ENCODE measurements at places on chromosomes 13 and 19. TPM values are rescaled to one million over a fixed set of nuclear protein-coding genes. Genes with fewer than 3 reads are reported as not detected.

- no peak for DNase-seq
- H3K27ac ChIP-seq, result peak overlapping the region; percentile 2
- H3K27me3 ChIP-seq, result no peaks in the 10 kb centered on the region
- H3K36me3 ChIP-seq, result peaks cover 18% of the 10 kb centered on the region
Observed at GRCh38 chr19:51342631-51343569, 961 bp upstream of the VSIG10L start.

The C19orf18 gene
- 0.58 TPM for polyA plus RNA-seq

DNA sequence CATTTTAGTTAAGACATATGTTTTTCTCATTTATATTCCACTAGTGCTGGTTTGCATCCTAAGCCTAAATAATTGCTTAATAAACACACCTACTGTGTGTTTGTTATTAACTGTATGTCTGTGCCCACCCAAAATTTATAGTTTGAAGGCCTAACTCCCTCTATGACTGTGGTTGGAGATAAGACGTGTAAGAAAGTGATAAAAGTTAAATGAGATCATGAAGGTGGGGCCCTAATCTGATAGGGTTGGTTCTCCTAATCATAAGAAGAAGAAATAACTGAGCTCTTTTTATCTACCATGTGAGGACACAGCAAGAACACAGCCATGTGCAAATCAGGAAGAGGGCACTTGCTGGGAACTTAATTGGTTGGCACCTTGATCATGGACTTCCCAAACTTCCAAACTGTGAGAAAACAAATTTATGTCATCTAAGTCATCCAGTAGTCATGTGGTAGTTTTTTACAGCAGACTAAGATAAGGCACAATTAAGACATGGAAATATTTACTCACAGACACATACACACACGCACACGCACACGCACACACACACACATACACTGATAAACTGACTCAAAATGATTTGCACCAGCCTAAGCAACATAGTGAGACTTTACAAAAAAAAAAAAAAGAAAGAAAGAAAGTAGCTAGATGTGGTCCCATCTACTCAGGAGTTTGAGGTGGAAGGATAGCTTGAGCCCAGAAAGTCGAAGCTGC is 662.1 kb downstream of the PCDH9 start:
- H3K27me3 ChIP-seq, result no peaks in the 10 kb centered on the region
- DNase-seq, result no peak
- H3K4me1 ChIP-seq, result no peaks in the 10 kb centered on the region
- H3K4me3 ChIP-seq, result no peak overlapping the region

DNA sequence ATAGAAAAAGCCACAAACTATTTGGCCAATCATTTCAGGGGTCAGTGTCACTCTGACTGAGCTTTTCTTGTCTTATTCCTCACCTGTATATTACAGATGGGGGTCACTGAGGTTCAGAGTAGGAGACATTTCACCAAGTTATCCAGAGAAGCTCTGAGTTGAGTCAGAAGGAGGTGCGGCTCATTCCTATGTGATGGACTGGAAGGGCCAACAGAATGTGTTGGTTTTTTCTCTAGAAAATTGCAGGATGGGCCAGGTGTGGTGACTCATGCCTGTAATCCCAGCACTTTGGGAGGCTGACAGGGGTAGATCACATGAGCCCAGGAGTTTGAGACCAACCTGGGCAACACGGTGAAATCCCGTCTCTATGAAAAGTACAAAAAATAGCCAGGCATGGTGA is 24.5 kb upstream of the ZNF83 start:
- no peak overlapping the region for H3K27ac ChIP-seq
- H3K4me3 ChIP-seq, result no peak overlapping the region
- no peak for DNase-seq
- no peaks in the 10 kb centered on the region for H3K4me1 ChIP-seq
- no peaks in the 10 kb centered on the region for H3K27me3 ChIP-seq
- H3K36me3 ChIP-seq, result no peaks in the 10 kb centered on the region

DNA sequence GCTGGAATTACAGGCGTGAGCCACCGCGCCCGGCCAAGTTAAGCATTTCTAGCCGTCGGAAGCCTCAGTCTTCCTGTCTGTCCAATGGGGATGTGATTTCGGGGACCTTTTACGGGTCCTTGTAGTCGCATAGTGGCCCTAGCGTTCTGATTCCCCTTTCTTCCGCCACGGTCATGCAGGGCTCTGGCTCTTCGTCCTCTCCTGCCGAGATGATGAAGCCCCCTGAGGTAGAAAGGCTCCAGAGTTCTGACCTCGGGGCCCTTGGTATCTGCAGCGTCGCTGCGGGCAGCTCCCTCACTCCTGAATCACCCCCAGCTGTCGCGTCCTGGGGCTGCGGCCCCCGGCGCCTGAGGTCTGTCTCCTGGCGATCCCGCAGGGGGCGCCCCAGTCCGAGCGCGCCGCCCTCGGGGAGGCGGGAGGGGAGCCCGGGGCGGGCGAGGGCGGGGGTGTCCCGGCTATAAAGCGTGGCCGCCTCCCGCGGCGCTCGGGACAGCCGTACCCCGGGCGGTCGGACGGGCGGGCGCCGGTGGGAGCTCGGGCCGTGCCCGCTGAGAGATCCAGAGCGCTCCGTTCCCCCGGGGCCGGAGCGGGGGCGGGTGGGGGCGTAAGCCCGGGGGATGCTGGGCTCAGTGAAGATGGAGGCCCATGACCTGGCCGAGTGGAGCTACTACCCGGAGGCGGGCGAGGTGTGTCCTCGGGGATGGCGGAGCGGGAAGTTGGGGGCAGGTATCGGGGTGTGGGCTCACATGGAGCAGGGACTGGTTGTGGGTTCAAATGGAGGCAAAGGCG is at the start of gene FOXA3:
TSS of gene FOXA3 (plus strand) at position 487 of the 789 bp plus-strand sequence. CDS start at position 618, 131 bp downstream.
- peak; percentile 71 for DNase-seq
- peaks cover 55% of the 10 kb centered on the region for H3K4me1 ChIP-seq
- H3K27me3 ChIP-seq, result no peaks in the 10 kb centered on the region
- H3K4me3 ChIP-seq, result peak within 1 kb of the TSS; percentile 83
- no peaks in the 10 kb centered on the region for H3K36me3 ChIP-seq
- peak within 1 kb of the TSS; percentile 96 for H3K27ac ChIP-seq

Measured in liver (tissue), 10 donors.